Kidney (tissue), 22 donors: ENCODE measurements at places on chromosomes 3 and 15. TPM values are rescaled to one million over a fixed set of nuclear protein-coding genes. Genes with fewer than 3 reads are reported as not detected.

Gene CLDN16
- 27.3 TPM for total RNA-seq

Gene PLCB2
- 37.2 TPM for total RNA-seq

Gene PDHB
- total RNA-seq = 71.7 TPM

Gene PODXL2
- total RNA-seq = 7.4 TPM

DNA sequence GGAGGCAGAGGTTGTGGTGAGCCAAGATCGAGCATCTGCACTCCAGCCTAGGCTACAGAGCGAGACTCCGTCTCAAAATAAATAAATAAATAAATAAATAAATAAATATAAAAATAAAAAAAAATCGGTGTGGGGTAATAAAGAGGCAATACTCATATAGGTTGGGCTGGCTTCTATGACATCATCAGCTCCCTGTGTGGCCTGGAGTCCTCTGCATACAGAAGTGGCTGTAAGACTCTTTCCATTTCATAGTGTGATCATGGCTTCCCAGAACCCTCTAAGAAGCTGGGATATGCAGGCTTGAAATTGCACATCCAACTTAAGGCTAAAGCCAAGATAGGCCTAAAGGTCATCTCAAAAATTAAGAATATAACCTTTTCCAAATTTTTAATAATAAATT is 101.6 kb downstream of the ZIC4 start:
- H3K27ac ChIP-seq = no peak overlapping the region
- DNase-seq = no peak
- H3K4me1 ChIP-seq = no peaks in the 10 kb centered on the region

DNA sequence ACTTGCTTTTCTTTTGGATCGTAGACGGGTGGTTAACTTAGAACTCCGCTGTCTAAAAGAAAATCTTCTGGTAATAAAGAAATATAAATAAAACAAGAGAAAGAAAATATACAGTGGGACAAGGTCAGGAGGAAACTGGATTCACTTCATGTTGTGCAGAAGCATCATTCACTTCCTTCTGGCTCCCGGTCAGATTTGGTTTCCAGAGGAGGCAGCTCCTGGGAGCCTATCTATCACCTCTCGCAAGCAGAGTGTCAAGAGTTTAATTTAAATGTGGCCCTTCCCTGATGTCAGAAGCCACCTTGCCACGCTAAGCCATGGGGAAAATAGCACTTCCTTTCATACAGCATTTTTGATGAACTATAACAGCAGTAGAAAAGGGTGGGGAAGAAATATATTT is 139.1 kb downstream of the NSMCE3 start:
- H3K27me3 ChIP-seq = no peaks in the 10 kb centered on the region
- no peaks in the 10 kb centered on the region for H3K36me3 ChIP-seq
- no peak overlapping the region for H3K27ac ChIP-seq
- peak; percentile 38 for DNase-seq

- H3K4me3 ChIP-seq = no peak overlapping the region
- no peak for DNase-seq
- no peak overlapping the region for H3K27ac ChIP-seq
- H3K27me3 ChIP-seq = peaks cover 4% of the 10 kb centered on the region
- H3K4me1 ChIP-seq = peaks cover 21% of the 10 kb centered on the region
Observed at GRCh38 chr3:184382326-184383032, 2.6 kb downstream of the CHRD start.

GRCh38 chr3:50396502-50396901 is 37.2 kb upstream of the TMEM115 start:
- H3K27ac ChIP-seq = no peak overlapping the region
- no peak for DNase-seq
- no peak overlapping the region for H3K4me3 ChIP-seq
- no peaks in the 10 kb centered on the region for H3K27me3 ChIP-seq

- no peak overlapping the region for H3K4me3 ChIP-seq
- H3K27me3 ChIP-seq = no peaks in the 10 kb centered on the region
- H3K4me1 ChIP-seq = no peaks in the 10 kb centered on the region
- DNase-seq = no peak
- H3K27ac ChIP-seq = no peak overlapping the region
- no peaks in the 10 kb centered on the region for H3K36me3 ChIP-seq
Observed at GRCh38 chr15:91186904-91187656, 87.0 kb downstream of the SV2B start.

DNA sequence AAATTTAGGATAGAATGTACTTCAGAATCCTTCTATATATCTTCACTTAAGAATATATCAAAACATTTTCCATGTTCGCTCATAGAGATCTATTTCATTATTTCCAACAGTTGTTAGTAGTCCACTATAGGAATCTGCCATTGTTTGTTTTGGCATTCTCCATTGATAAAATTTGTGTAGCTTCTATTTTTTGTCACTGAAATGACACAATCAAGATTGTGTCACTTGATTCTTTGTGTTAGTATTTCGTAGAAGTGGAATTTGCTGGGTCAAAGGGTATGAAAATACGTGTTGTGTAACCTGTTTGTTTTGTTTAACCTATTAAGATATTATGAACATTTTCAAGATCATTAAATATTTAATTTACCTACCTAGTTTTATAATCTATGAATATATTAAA is 15.9 kb upstream of the GPR156 start:
- H3K4me1 ChIP-seq = no peaks in the 10 kb centered on the region
- H3K4me3 ChIP-seq = no peak overlapping the region
- no peaks in the 10 kb centered on the region for H3K27me3 ChIP-seq
- no peak for DNase-seq
